T-helper 2 cell (primary cell): ENCODE measurements at places on chromosomes 5 and 9.

GRCh38 chr5:88758184-88758583 lies 124.8 kb downstream of the MEF2C start:
- DNase-seq: no peak

- DNase-seq: no peak
Observed at GRCh38 chr5:65152131-65152530, 329.6 kb downstream of the ADAMTS6 start.

DNA sequence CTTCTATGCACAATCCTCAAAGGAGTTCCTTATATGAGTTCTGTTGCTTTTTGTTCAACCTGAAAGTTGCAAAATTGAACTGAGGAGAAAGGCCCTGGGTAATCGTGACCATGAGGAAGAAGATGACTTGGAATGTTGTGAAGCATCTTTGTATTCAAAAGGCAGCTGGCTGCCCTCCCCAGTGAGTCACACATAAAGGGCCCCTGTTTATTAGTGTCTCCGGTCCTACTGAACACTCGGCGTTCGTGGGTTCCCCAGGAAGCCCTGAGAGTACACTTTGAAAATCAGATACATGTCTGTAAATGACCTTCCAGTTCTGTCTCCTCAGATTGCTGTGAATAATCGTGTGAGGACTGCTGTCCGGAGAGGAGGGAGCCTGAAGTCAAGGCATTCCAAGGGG lies 73.6 kb downstream of the C9orf153 start:
- DNase-seq: no peak

DNA sequence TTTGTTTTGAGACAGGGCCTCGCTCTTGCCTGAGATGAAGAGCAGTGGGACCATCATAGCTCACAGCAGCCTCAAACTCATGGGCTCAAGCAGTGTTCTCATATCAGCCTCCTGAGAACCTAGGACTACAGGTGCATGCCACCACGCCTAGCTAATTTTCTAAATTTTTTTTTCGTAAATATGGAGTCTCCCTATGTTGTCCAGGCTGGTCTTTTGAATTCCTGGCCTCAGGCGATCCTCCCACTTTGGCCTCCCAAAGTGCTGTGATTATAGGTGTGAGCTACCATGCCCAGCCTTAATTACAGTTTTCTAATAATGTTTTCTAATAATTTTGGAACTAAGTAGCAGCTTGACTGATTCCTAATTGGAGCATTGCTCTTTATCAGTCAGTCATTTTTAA lies 15.1 kb downstream of the GAPVD1 start:
- no peak for DNase-seq

- DNase-seq: no peak
Observed at GRCh38 chr5:117682416-117682815, 1107.8 kb upstream of the SEMA6A start.

DNA sequence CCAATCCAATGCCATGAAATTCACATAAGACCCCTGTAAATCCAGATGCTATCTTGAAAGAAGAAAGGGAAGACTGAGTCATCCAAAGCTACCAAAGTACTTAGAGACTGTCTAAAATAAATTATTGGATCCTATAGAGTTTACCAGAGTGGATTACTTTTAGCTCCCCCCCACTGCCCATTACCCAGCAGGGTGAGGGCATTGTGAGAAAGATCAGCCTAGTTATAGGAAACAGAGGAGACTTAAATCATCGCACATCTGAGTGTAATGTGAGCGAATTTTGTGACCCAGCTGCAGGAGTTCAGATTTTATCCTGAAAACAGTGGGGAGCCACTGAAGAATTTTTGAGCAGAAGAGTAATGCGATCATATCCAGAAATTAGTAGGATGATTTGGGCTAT lies 1.6 kb upstream of the ENHO start:
- no peak for DNase-seq

DNA sequence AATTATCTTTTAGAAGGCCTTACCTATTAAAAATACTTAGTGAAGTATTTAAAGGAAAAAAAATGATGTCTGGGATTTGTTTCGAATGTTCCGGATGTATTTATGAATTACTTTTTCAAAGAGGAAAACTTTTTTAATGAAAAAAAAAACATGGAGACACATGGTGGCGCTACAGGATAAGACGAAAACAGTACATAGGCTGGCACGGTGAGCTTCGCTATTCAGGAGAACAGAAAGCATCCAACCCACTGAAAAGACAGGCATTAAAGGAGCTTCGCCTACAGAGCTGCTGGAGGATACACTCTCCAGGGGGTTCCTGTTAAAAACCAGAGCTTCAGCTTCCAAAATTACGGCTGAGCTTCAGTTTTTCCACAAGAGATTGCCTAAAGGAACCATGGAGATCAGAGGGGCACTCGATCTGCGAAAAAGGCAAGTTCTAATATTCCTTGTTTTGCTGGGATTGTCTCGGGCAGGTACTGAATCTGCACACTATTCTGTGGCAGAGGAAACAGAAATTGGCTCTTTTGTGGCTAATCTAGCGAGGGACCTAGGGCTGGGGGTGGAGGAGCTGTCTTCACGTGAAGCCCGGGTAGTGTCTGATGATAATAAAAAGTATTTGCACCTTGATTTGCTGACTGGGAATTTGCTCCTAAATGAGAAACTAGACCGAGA lies at the start of gene PCDHB14:
PCDHB14 (plus strand) TSS at position 232 of the 672 bp plus-strand sequence; CDS start at position 395, 163 bp downstream.
- no peak for DNase-seq
